ENCODE measurements at places on chromosomes 5 and 9.

- no peak for DNase-seq
These were observed 373.3 kb downstream of the TLE4 start for GRCh38 chr9:79945016-79945415.

- no peak for DNase-seq
These were observed 24.7 kb downstream of the AMBP start for GRCh38 chr9:114053246-114054005.

GRCh38 chr9:86413971-86414880 is 60.0 kb upstream of the TUT7 start:
- no peak for DNase-seq

- no peak for DNase-seq
These were observed 129.9 kb downstream of the TLE4 start for GRCh38 chr9:79701651-79702050.

DNA sequence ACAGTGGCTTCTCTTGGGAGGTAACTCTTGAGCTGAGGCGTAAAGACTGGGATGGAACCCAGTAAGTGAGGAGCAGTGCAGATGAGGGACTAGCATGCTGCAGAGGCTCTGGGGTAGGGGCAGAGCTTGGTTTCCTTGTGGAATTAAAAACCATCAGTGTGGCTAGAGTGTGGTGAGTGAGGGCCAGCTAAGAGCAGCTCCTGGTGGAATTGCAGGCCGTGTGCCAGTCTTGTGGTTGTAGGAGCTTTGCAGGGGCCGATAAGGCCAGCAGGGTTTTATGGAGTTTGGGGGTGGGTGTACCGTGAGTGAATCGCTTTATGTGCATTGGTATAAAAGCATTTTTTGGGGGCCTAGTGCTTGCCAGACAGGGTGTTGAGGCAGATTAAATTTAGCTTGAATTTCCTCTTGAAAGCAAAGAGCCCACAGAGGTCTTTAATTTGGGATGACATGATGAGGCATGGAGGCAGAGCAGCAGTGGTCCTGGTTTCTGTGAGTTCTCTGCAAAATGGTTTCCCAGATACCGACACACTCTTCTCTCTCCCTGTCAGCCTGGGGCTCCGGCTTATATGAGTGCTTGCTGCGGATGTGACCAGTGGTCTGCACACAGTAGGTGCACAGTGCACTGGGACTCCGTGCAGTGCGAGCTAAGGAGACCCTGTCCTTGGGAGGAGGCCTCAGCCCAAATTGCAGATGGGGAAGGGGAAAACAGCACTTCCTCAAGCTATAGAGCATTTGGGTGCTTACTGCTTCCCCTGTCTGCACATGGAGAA is 176.4 kb upstream of the PITX1 start:
- no peak for DNase-seq

DNA sequence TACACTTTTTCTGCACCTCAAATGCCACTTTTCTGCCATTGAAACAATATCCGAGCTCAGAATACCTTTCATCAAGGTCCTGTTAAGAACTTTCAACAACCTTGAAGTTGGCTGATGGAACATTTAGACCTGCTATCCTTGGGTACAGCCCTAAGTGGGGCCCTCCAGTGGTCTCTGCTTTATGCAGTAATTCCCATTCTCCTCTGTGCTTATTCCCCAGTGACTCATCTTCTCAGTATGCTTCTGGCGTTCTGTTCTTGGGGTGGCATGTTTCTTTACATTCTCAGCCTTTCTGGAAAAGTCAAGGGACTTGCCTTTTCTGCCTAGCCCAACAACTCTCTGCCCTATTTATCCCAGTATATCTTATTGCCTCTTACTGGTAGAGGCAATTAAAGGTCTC is 7.1 kb downstream of the ANP32B start:
- DNase-seq, result no peak

GRCh38 chr5:111385051-111385450 is 127.3 kb downstream of the STARD4 start:
- DNase-seq, result no peak

GRCh38 chr5:151413800-151414199 is 33.6 kb upstream of the SLC36A1 start:
- DNase-seq, result no peak

- no peak for DNase-seq
These were observed 30.5 kb downstream of the TGFBR1 start for GRCh38 chr9:99135456-99135855.

- no peak for DNase-seq
These were observed 2.3 kb upstream of the TSSK1B start for GRCh38 chr5:113437111-113437510.
